Stimulated activated CD4-positive, alpha-beta T cell treated with anti-CD3 and anti-CD28 coated beads, TNF-alpha, amount 100 ng/mL, for 4 hours (primary cell): ENCODE measurements at places on chromosomes 4 and X.

- no peak for DNase-seq
Observed at GRCh38 chrX:7286168-7286837, 138.3 kb upstream of the PUDP start.

DNA sequence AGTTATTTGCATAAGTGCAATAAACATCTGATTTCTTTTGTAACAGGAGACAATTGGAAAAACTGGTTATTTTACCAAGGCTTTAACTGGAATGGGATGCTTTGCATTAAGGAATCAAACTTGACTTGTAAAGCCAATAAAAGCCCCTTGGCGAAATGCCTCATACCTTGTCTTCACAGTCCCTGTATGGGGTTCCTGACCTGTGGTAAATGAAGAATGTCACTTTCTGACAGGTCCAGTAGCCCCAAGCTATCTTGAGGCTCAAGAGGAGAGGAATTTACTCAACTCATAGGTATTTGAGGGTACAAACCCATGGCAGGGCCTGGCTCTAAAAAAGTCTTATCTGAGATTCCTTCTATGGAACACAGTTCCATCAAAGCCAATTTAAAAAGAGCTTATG, 78.0 kb downstream of the ACOX3 start:
- DNase-seq: no peak

DNA sequence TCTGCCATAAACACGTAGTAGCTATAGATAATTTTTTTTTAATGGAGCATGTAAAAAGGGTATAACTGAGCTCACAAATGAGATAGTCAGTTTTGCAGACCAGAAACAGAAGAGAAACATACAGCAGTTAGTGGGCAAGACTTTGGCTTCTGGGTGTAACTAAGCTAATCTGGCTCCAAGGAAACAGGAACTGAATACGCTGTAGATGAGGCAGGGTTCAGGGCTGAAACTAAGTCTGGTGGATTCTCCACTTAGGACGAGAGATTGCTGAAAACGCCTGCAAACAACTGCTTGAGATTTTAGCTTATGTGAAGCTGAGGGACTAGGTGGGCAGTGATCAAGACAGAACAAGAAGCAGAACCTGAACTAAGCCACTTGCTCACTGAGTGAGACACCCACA, 91.7 kb downstream of the SMIM20 start:
- DNase-seq: no peak

GRCh38 chr4:22233230-22233629, 282.6 kb downstream of the ADGRA3 start:
- no peak for DNase-seq

DNA sequence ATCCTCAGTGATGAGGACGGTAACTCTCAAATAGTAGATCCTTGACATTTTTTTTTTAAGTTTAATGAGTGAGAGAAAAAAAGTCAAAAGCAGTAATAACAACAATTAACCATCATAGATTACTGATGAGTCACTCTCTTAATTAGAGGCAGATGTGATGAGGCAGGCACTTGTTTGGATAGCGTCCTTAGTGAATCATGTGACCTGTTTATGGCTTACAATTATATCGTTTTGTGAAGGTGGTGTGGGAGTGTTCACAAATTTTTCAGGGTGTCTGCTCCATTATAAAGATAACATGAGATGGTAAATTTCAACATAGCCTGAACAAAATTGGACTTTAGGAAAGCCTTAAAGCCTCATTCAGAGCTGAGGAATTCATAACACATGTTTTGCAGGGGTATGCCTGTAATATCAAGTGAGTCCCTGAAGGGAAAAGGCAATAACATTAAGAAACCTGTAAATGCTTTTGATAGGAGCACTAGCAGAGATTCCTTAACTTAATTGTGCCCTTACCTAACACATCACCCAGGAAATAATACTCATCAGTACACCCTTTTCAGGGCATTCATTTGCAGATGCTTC, 51.9 kb upstream of the XIAP start:
- no peak for DNase-seq
